Chondrocyte (in vitro differentiated cells): ENCODE measurements at places on chromosomes 6 and 20. TPM values are rescaled to one million over a fixed set of nuclear protein-coding genes. Genes with fewer than 3 reads are reported as not detected.

The DEFB110 gene
- total RNA-seq = not detected in 3 replicates

The RFX6 gene
- total RNA-seq = not detected in 3 replicates

The TOX2 gene
- total RNA-seq = 0.12 to 0.18 TPM in 2 of 3 replicates, not detected in the other

The SIM1 gene
- total RNA-seq = 3.8 to 11.9 TPM (median 10.7 TPM) in 3 replicates

The CDSN gene
- 0.12 TPM in 1 of 3 replicates, not detected in the others for total RNA-seq

The RIPOR2 gene
- total RNA-seq = 0.62 to 1.9 TPM (median 0.92 TPM) in 3 replicates

The ENPP3 gene
- total RNA-seq = not detected in 3 replicates

The RAB32 gene
- total RNA-seq = 41.8 to 80.6 TPM (median 76.1 TPM) in 3 replicates

The ATG5 gene
- total RNA-seq = 21.4 to 24.7 TPM (median 23.7 TPM) in 3 replicates

DNA sequence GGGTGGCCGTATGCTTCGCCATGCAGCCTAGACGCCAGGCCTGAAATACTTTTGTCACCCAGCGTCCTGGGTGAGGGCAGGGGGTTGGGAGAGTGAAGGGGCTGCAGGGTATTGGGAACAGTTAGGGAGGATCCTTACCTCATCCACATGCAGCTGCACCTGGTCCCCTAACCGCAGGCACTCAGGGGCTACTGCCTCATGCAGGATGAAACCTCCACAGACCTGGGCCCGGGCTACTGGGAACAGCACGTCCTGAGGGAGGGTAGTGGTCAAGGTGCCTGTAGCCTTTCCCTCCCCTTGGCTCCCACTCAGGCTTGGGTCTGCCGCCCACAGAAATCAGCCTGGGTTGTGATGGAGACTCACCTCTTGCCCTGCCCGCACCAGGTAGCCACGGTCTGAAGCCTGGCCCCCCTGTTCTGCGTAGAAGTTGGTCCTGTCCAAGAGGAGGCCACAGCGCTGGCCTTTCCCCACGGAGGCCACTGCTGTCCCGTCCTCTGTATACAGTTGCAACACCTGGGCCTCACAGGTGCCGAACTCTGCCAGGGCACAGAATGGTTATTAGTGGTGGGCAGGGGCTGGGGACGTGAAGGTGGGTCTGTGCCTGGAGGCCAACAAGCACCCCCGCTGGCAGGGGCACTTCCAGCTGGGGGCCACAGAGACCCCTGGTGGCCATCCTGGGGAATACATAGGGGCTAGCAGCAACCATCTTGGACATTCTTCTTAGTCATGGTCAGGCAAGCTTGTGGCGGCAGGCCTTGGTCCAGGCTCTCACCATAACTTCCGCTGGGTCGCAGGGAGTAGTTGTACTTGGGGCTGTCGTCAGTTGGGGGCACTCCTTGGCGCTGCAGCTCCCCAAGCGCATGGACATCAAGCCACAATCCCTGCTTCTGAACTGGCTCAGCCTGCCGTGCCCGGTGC lies 8.6 kb downstream of the AARS2 start:
- H3K27me3 ChIP-seq = no peaks in the 10 kb centered on the region
- H3K4me1 ChIP-seq = no peaks in the 10 kb centered on the region
- H3K4me3 ChIP-seq = no peak overlapping the region
- peaks cover 43% of the 10 kb centered on the region for H3K36me3 ChIP-seq
- no peak overlapping the region for H3K27ac ChIP-seq

- no peaks in the 10 kb centered on the region for H3K4me1 ChIP-seq
- no peaks in the 10 kb centered on the region for H3K36me3 ChIP-seq
- peaks cover 6% of the 10 kb centered on the region for H3K27me3 ChIP-seq
- DNase-seq = no peak
- H3K27ac ChIP-seq = no peak overlapping the region
Measured at GRCh38 chr6:151652325-151652724, 155.2 kb upstream of the ESR1 start.

DNA sequence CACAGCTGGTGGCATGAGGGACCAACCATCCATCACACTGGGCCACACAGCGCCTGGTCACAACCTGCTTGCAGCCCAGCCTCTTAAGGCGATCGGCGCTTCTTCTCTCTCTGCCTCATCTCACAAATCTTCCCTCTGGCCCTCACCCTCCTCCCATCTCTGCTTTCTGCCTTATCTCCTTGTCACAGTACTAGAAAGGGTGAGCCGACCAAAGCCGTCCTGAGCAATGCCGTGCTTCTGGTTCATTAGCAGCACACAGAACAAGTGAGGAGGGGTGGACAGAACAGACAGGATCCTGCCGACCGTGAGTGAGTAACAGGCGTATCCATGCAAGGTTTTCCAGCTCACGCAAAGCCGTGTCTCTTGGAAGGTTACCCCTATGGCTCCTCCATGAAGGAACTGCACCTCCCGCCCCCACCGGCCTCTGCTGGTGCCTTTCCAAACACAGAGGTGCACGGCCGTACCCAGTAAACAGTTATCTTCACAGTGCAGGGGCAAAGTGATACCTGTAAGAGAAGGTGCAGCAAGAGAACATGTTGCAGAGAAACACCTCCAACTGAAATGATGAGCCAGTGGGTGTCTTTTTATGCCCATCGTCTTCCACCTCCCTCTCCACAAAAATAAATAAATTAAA lies 331.7 kb downstream of the FARS2 start:
- H3K4me3 ChIP-seq = no peak overlapping the region
- no peak for DNase-seq
- H3K4me1 ChIP-seq = no peaks in the 10 kb centered on the region

- no peaks in the 10 kb centered on the region for H3K27me3 ChIP-seq
- H3K36me3 ChIP-seq = peaks cover 7% of the 10 kb centered on the region
- no peak overlapping the region for H3K4me3 ChIP-seq
- H3K4me1 ChIP-seq = peaks cover 47% of the 10 kb centered on the region
- no peak for DNase-seq
Measured at GRCh38 chr6:35916056-35916455, 4.8 kb downstream of the SRPK1 start.

- H3K36me3 ChIP-seq = peaks cover 3% of the 10 kb centered on the region
- H3K4me1 ChIP-seq = peaks cover 6% of the 10 kb centered on the region
- no peak for DNase-seq
- H3K4me3 ChIP-seq = no peak overlapping the region
- H3K27me3 ChIP-seq = no peaks in the 10 kb centered on the region
Measured at GRCh38 chr6:69887026-69887425, 20.7 kb downstream of the COL19A1 start.

- no peak overlapping the region for H3K4me3 ChIP-seq
- no peaks in the 10 kb centered on the region for H3K4me1 ChIP-seq
- H3K36me3 ChIP-seq = no peaks in the 10 kb centered on the region
- no peak for DNase-seq
- H3K27ac ChIP-seq = no peak overlapping the region
Measured at GRCh38 chr6:131510094-131510493, 62.9 kb upstream of the ARG1 start.

- H3K4me3 ChIP-seq = no peak overlapping the region
- peaks cover 57% of the 10 kb centered on the region for H3K27me3 ChIP-seq
- H3K36me3 ChIP-seq = peaks cover 5% of the 10 kb centered on the region
- no peak overlapping the region for H3K27ac ChIP-seq
Measured at GRCh38 chr20:47810116-47810677, 24.9 kb upstream of the SULF2 start.

- H3K27me3 ChIP-seq = peaks cover 52% of the 10 kb centered on the region
- no peak overlapping the region for H3K27ac ChIP-seq
- H3K4me3 ChIP-seq = no peak overlapping the region
- peaks cover 5% of the 10 kb centered on the region for H3K4me1 ChIP-seq
Measured at GRCh38 chr20:44849703-44850102, 35.8 kb upstream of the YWHAB start.

GRCh38 chr6:15879371-15880261 lies 216.8 kb upstream of the DTNBP1 start:
- H3K27ac ChIP-seq = no peak overlapping the region
- H3K4me1 ChIP-seq = peaks cover 10% of the 10 kb centered on the region
- no peaks in the 10 kb centered on the region for H3K36me3 ChIP-seq
- DNase-seq = no peak
- no peak overlapping the region for H3K4me3 ChIP-seq

GRCh38 chr6:124438546-124439065 lies 523.6 kb upstream of the RNF217 start:
- no peaks in the 10 kb centered on the region for H3K36me3 ChIP-seq
- H3K27me3 ChIP-seq = no peaks in the 10 kb centered on the region
- no peak overlapping the region for H3K27ac ChIP-seq
- DNase-seq = no peak

DNA sequence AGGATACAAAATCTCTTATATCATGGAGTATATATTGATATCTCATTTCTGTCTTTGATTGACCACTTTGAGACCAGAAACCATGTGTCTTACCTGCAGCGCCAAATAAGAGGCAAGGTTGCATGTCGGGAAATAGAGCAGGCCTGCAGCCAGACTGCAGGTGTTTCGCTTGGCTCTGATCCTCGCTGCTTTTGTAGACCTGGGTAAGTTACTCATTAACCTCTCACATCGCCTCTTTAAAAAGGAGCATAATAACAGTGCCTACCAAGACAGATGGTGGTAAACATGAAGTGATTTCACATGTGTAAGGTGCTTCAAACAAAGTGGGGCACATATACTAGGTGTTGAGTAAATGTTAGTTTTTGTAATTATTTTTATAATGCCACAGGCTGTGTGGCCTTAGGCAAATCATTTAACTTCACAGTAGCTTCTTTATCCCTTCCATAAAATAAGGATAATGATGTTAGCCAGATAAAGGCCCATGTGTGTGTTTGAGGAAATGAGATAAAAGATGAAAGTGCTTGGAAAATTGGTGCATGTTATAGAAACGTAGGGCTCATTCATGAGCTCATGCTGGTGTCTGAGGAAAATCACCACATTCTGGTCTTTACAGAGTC lies 248.8 kb upstream of the MAP3K7 start:
- H3K4me1 ChIP-seq = peaks cover 3% of the 10 kb centered on the region
- peaks cover 2% of the 10 kb centered on the region for H3K27me3 ChIP-seq
- no peak for DNase-seq
- no peak overlapping the region for H3K27ac ChIP-seq
- H3K4me3 ChIP-seq = no peak overlapping the region

GRCh38 chr20:48338717-48339116 lies 489.1 kb downstream of the PREX1 start:
- no peak overlapping the region for H3K4me3 ChIP-seq

DNA sequence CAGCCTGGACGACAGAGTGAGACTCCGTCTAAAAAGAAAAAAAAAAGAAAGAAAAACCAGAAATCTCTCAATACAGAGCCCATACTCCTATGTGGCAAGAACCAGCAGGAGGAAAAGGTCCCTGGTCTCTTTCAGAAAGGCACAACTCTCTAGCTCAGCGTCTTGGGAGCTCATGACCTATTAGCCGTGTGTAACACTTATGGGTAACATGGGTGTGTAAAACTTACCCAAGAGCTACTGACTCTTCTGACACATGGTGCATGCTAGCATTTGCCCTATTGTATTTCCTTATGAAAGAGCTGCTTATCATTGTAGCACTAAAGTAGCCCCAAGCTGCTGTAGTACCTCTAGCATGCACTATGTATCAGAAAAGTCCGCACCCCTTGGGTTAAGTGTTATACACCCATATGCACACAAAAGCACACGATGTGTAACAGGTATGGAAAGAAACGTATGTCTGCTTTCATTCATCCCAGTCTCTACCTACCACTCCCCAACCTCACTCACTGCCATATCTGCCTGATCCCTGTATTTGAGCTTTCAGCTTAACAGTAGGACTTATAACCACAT lies 85.4 kb downstream of the ZMYND8 start:
- H3K4me1 ChIP-seq = peaks cover 52% of the 10 kb centered on the region
- H3K36me3 ChIP-seq = peaks cover 14% of the 10 kb centered on the region
- no peak overlapping the region for H3K27ac ChIP-seq

GRCh38 chr6:168905451-168906090 lies 348.1 kb downstream of the THBS2 start:
- H3K4me3 ChIP-seq = no peak overlapping the region
- no peak overlapping the region for H3K27ac ChIP-seq
- DNase-seq = no peak
- peaks cover 1% of the 10 kb centered on the region for H3K27me3 ChIP-seq

DNA sequence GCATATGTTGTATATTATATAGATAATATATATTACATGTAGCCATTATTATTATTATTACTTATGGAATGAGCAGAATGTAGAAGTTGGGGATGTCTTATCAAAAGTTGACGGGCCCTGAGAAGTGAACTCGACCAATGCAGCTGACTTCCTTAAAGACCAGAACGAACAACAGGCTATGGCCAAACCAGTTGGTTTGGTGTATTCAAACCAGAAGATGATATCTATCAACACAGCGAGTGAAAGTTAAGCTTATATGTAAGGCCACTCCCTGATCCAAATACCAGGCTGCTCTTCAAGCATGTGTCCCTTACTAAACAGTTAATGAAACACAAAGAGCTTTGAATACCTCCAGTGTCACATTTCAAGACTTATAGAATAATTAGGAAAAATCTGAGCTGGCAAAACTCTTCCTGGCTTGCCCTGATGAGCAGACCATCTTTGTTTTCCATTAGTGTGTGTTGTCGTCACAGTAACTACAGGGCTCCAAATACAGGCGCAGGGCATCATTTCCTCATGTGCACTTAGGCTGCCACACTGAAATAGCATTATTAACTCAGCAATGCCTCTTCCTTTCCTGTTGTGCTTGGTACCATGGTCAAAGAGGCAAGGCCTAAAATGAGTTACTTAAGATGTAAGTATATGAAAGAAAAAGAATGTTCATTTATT lies 6.6 kb downstream of the FILIP1 start:
- H3K4me3 ChIP-seq = no peak overlapping the region
- no peaks in the 10 kb centered on the region for H3K36me3 ChIP-seq
- H3K27ac ChIP-seq = no peak overlapping the region
- H3K4me1 ChIP-seq = peaks cover 42% of the 10 kb centered on the region

DNA sequence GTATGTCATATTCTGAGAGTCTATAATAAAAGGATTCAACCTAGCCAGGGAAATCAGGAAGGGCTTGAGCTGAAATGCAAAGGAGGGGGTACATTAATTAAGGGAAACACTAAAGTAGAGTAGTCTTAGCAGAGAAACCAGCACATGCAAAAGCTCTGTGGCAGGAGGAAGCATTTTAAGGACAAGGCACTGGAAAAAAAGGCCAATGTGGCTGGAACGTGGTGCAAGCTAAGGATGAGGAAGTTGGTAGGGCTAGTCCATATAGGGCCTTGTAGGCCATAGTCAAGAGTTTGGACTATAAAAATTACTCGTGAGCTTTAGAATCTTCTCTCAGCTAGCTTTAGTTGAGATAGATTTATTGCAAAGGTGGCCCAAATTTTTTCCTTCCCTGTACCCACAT lies 75.2 kb upstream of the TOP1 start:
- DNase-seq = no peak
- H3K27me3 ChIP-seq = peaks cover 26% of the 10 kb centered on the region
- H3K27ac ChIP-seq = no peak overlapping the region
- H3K36me3 ChIP-seq = no peaks in the 10 kb centered on the region

GRCh38 chr6:130229645-130230044 lies 6.9 kb upstream of the SAMD3 start:
- H3K4me1 ChIP-seq = peaks cover 9% of the 10 kb centered on the region
- DNase-seq = no peak
- H3K27me3 ChIP-seq = no peaks in the 10 kb centered on the region
- no peaks in the 10 kb centered on the region for H3K36me3 ChIP-seq
- H3K4me3 ChIP-seq = no peak overlapping the region

DNA sequence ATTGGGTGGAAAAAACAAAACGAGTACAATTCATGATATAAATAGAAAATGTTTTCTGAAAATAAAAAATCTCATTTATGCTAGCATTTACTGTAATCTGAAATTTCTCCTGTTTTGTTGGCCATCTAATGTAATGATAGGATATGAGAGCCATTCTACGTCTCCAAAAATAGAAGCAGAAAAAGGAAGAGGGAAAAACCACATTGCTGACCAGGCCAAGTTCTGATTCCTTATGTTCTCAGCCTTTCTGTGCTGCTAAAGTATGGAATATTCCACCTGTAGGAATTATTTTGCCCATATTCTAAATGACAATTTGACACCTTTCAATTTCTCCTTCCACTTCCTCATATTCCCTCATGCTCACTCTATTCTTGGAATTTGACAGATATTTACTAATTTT lies 110.2 kb downstream of the TBXT start:
- no peak overlapping the region for H3K27ac ChIP-seq
- peaks cover 10% of the 10 kb centered on the region for H3K36me3 ChIP-seq
- H3K27me3 ChIP-seq = peaks cover 6% of the 10 kb centered on the region
- H3K4me1 ChIP-seq = peaks cover 15% of the 10 kb centered on the region
